ENCODE measurements at places on chromosomes 4 and X.
A peak's percentile ranks its signal among the peaks of the same experiment; 100 is the strongest.

GRCh38 chr4:181372014-181372413 is 871.2 kb upstream of the TENM3 start:
- DNase-seq, result no peak

GRCh38 chr4:48478273-48478672 is 4.9 kb upstream of the SLC10A4 start:
- no peak for DNase-seq

GRCh38 chrX:68647156-68647957 is at the start of gene STARD8:
TSS of gene STARD8 (plus strand) at chrX:68647666. CDS start at chrX:68647883, 217 bp downstream.
- no peak for DNase-seq

DNA sequence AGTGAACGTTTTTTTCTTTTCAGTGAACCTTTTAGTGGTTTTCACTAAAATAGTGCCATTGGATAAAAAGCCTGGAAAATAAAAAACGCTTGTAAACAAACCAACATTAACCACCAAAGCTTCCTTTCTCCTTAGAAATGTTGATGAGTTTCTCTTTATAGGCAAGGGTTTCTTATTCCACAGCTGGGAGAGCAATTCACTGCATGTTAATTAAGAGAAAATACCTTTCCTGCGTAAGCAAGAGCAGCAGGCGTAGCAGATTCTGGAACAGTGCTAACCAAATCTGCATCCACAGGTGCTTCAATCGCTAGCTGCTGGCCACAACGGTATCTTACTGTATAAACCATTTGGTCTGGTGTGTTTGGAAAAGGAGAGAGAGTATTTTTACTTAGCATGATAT is 13.3 kb upstream of the AASDH start:
- DNase-seq, result no peak

DNA sequence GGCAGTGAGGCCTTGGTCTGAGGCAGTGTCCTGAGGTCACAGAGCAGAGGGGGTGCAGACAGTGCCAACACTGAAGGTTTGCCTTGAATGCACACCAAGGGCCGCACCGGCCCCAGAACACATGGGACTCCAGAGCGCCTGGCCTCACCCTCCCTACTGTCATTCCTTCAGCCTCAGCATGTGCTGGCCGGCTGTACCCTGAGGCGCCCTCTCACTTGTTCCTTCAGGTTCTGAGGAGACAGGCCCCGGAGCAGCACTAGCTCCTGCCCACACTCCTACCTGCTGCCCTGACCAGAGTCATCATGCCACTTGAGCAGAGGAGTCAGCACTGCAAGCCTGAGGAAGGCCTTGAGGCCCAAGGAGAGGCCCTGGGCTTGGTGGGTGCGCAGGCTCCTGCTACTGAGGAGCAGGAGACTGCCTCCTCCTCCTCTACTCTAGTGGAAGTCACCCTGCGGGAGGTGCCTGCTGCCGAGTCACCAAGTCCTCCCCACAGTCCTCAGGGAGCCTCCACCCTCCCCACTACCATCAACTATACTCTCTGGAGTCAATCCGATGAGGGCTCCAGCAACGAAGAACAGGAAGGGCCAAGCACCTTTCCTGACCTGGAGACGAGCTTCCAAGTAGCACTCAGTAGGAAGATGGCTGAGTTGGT is 2.4 kb downstream of the MAGEA12 start:
- DNase-seq, result no peak

GRCh38 chr4:81173213-81173612 is 41.8 kb downstream of the PRKG2 start:
- no peak for DNase-seq

DNA sequence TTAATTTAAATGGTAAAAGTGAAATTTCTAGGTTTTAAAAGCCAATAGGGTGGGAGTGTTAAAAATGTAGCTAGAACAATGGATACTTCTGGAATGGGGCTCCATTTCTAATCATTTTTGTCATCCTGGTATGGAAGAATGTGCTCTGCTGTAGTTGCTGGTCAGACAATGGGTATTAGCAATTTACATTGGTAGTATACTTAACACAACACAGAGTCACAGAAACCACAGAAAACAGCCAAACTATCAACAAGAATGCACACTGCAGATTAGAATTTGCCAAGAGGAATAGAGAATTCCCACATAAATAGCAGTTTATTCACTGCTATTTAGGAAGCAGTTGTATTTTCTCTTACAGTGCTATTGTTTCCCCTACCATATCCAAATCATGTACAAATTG is 319.6 kb downstream of the PPP3CA start:
- DNase-seq, result no peak

DNA sequence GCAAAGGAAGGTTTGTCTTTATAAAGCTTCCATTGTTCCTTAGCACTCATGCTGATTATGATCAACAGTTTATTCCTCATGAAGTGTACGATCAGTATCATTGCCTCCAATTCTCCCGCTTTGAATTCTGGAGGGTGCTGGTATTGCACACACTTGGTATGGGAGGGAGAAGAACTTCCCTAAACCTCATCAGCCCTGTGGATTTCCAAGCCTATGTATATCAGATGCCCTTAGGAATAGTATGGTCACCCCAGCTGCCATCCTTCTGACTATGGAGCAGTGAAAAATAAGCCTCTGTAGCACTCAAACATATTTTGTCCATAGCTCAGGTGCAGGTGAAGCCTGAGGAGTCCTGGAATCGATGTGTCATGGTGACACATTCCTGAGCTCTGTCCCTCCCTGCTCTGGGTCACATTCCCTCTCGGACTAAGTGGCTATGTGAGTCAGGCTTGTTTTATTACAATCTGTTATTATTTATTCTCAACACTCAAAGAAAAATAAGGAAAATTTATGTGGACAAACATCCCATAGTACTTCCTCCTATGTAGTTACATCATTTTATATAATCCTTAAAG is 2.0 kb upstream of the ZDHHC9 start:
- no peak for DNase-seq

DNA sequence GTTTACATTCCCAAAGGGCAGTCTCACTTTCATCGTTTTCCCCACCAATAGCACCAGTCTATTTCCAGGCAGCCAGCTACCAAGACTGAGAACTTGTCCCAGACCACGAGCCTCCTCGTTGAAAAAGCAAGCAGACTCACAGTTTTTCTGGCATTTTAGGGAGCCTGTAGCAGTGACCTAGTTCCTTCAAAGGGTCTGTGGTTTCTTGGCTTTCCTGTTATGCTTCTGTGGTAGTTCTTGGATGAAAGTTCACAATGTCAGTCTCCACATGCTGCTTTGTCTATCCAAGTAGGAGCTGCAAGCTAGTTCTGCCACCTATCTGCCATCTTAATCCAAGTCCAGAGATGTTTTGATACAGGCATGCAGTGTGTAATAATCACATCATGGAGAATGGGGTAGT is 151.6 kb upstream of the ZC4H2 start:
- DNase-seq, result no peak

- DNase-seq, result peak; percentile 49
These were observed 149.9 kb downstream of the AMMECR1 start for GRCh38 chrX:110167952-110168451.

DNA sequence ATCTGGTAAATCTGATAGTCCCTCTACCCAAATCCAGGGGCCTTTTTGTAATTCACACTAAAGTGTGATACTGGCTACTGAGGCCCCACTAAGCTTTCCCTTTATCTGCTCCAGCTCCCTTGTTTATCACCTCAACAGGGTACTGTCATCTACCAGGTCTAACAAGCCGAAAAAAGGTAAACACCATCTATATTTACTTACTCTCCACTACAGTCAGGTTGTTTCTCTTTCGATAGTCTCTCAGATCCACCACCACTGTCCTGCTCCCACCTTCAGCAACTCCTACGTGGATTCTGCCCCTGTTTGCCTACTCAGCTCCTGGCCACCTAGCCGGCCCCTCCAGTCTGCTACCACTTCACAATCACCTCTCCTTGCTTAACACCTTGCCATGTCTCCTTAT is 3.3 kb downstream of the ITIH6 start:
- DNase-seq, result no peak

DNA sequence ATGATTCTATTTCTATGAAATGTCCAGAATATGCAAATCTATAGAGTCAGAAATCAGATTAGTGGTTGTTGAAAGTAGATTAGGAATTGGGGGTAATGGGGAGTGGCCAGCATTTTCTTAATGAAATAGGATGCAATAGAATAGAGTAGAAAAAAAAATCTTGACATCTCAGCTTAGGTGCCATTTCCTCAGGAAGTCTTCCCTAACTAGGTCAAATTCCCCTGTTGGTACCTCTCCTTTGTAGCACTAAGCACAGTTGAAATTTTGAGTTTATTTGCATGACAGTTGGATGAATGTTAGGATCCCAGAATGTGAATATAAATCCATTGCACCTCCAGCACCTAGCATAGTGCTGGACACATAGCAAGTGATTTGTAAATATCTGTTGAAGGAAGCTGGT is 30.0 kb upstream of the PDK3 start:
- DNase-seq, result no peak

DNA sequence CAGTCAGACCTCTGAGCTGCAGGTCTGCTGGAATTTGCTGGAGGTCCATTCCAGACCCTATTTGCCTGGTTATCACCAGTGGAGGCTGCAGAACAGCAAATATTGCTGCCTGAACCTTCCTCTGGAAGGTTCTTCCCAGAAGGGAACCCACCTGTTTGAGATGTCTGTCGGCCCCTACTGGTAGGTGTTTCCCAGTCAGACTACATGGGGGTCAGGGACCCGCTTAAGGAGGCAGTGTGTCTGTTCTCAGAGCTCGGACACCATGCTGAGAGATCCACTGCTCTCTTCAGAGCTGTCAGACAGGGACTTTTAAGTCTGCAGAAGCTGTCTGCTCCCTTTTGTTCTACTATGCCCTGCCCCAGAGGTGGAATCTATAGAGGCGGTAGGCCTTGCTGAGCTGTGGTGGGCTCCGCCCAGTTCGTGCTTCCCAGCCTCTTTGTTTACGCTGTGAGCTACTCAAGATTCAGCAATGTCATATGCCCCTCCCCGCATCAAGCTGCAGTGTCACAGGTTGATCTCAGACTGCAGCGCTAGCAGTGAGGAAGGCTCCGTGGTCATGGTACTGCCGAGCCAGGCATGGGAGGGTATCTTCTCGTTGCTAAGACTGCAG is 44.1 kb upstream of the KDR start:
- DNase-seq, result no peak

GRCh38 chr4:109998867-109999584 is 86.3 kb downstream of the EGF start:
- no peak for DNase-seq

DNA sequence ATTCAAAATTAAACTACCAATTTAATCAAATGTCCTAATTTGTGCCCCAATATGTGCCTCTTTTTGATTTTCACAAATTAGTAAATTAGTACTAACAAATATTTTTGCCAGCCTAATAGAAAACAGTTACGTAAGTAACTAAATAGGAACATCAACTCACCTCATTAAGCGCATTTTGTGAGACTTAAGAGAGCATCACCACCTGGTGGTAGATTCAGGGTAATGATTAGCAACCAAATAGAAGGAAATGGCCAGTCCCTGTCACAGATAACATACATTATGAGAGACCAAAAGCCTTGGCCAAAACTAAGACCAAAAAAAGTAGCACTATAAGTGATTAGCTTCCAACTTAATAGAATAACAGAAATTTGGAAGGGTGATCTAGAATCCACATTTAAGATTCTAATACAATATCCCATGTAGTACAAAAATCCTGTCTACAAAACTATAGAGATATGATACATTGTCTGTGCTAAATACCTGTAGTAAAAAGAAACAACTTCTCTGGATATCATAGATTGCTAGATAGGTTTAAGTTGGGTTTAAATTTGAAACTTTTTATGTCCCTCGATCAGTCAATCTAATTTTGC is 46.7 kb downstream of the C4orf46 start:
- no peak for DNase-seq

DNA sequence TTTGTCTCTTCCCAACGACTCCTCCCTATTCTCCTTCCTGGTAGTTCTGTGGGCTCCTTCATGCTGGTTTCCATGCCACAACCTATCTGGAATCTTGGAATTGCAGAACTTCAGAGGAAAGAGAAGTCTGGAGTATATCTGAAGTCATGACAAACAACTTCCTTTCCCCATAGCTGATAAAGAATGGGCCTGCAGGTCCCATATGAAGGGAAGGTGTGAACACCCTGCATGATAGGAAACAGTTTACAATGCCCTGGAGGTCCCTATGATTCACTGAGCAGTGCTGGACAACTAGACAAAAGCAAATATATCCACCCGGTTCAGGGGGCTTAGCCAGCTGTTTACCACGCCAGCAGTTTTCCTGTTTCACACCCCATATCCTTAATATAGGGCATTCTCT is 19.4 kb downstream of the FAM9C start:
- DNase-seq, result no peak

- no peak for DNase-seq
These were observed 1803.6 kb upstream of the PCDH7 start for GRCh38 chr4:28916585-28916984.

GRCh38 chr4:78776729-78777575 is 802 bp downstream of the BMP2K start:
- peak; percentile 30 for DNase-seq

- DNase-seq, result no peak
These were observed 99.0 kb downstream of the FIP1L1 start for GRCh38 chr4:53476232-53477037.

GRCh38 chr4:169015186-169015623 is 5.2 kb upstream of the CBR4 start:
- DNase-seq, result no peak

DNA sequence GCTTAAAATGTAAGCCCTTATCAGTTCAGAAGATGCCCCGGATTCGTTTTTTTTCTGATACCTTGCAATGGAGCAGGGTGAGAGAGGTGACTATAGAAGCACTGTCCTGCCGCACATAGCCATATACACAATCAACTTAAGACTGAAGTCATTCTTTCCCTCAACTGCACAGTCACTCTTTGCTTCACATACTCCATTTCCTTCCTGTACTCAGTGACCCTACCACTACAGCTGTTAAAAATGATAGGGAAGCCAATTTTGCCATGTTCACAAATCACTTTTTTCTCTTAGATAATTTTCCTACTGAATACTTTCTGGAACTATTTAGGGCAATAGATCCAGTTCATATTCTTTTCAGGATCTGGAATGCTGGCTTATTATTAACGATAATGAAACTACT is 300.0 kb downstream of the ANK2 start:
- DNase-seq, result no peak

- peak; percentile 20 for DNase-seq
These were observed 82.4 kb upstream of the MTM1 start for GRCh38 chrX:150486011-150486410.

DNA sequence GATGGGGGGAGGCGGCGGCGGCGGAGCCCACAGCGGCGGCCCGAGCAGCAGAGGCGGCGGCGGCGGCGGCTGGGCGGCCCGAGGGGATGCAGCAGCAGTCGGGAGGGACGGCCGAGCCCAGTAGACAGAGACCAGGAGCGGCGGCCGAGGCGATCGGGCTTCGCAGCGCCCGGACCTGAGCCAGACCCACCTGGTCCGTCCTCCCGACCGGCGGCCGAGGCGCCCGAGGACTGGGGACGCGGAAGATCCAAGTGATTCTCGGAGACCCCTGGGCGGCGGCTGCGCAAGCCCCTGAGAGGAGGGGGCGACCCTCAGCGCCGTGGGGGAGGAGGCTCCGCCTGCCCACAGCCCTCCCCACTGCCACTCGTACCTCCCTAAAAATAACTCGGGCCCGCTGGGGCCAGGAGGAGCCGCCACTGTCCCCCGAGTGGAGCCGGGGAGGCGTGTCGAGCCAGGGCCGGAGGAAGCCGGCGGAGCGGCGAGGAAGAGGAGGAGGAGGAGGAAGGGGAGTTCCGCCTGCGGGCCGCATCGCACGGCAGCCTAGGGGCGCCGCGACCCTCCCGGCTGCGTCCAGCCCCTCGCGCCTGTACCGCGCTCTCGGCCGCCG is 608 bp downstream of the RAPGEF2 start:
- DNase-seq, result no peak

Measured in activated T-cell treated with anti-CD3 and anti-CD28 coated beads for 1 hour (primary cell).